ENCODE measurements at places on chromosomes 6 and 20. TPM values are rescaled to one million over a fixed set of nuclear protein-coding genes. Genes with fewer than 3 reads are reported as not detected.

GRCh38 chr6:97591955-97592354 lies 308.9 kb upstream of the MMS22L start:
- DNase-seq: no peak

- DNase-seq: peak; percentile 48
These were observed 121.9 kb upstream of the ZFP64 start for GRCh38 chr20:52313341-52313963.

The ELOVL2 gene
- polyA plus RNA-seq: 13.9 TPM

GRCh38 chr6:91538622-91539021 lies 951.8 kb upstream of the MAP3K7 start:
- DNase-seq: no peak

GRCh38 chr6:134170844-134171243 lies 118.4 kb upstream of the SLC2A12 start:
- peak; percentile 20 for DNase-seq

DNA sequence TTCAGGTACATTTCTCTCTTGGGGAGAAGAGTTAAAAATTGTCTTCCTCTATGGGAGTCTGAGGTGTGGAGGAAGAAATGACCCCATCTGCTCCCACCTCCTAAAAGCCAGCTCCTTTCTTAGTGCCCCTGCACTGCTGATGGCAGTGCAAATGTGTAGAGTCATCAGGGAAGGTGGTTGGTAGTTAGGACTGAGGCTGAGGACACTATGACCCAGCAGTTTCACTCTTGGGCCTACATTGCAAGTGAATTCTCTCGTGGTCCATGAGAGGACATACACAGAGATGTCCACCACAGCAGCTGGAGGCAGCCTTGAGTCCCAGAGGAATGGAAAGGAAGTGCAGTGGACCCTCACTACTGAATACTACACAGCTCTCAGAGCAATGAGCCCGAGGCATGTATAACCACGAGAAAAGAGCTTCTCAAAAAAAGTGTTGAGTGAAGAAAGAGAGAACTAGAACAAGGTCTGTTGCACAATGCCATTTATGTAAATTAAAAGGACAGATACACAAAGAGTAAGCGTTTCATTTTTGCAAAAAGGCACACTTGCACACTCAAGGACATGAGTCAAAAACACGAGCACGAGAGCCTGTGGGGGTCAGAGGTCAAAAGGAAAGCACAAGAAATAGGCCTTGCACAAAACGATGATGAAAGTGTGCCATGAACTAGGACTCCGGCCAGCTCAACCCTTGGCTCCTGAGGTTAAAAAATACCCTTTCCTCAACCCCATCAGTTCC lies 308.2 kb upstream of the PRND start:
- no peak for DNase-seq

The RSPH3 gene
- 2.3 TPM for polyA plus RNA-seq

DNA sequence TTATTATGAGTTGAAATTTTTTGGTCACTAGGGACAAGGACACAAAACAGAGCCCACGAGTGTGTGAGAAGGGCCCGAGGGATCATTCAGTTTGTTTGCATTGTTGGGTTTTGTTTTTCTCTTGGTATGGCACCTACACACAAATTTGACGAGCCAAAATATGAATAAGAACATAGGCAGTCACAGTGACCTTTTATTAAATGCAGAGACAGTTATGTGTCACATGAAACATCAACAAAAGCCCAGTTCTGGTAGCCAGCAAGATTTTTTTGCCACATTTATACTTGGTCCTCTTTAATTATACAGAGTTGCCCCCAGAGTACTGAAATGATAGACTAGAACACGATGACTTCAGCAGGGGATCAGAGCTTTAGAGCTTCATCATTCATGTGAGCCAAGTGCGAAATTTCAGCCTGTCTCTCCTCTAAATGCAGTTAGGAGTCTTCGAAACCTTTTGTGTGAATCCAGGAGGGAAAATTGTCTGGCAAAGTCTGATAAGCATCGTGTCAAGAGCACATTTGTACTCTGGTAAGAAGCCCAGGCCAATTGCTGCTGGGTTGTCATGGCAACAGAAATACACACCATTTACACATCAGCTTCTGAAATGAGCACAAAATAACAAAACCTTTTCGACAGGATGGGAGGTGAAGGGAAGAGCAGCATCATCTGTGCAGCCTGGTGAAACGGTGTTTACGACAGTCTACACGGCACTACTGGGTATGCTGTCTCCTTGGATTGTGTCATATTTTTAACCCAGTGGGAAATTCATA lies 79.2 kb upstream of the RIPOR2 start:
- peak; percentile 80 for DNase-seq

DNA sequence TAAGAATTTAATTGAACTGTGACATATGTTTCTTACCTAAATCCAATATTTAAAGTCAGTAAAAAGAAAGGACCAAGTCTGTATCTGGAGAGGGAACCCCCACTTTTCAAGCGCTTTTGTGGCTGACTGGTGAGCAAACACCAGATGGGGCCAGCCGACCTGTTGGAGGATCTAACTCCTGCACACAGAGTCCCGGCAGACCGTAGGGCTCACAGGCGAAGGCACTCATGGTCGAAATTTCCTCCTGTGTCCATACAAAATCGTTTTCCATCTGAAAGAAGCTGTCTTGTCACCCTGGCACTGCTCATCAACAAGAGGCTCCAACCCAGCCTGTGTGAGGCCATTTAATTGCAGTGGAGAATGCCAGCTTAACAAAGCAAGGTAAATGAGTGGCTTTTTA lies 94.0 kb downstream of the SCML4 start:
- no peak for DNase-seq

The SLC12A5 gene
- 0.27 TPM for polyA plus RNA-seq

DNA sequence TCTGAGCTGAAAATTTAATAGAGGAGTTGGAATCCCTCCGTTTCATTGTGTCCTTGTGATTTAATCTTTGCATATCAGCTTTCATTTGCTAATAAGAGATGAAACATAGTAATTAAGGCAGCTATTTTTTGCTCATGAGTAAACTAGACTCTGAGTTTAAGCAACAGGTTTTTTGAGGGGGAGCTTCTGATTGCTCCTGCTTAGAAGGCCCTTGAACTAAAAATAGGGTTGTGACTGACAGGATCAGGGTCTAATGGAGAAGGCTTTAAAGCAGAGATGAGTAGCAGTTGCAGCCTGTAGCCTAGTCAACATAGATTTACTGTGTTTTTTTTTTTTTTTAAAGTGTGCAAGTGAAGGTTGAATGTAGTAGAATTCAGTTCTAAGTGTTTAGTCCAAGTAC lies 17.4 kb downstream of the HSF2 start:
- no peak for DNase-seq

GRCh38 chr6:81328700-81329099 lies 423.8 kb downstream of the TENT5A start:
- no peak for DNase-seq

GRCh38 chr20:36304786-36305495 lies 1.2 kb upstream of the DLGAP4 start:
- DNase-seq: no peak

The PNLDC1 gene
- polyA plus RNA-seq: 0.09 TPM

GRCh38 chr20:1415667-1416468 lies 23.0 kb upstream of the FKBP1A start:
- peak; percentile 95 for DNase-seq

The BTNL2 gene
- polyA plus RNA-seq: not detected

Measured in fibroblast of lung (primary cell).